Heart right ventricle (tissue), 16 donors: ENCODE measurements at places on chromosomes 5 and 9. TPM values are rescaled to one million over a fixed set of nuclear protein-coding genes. Genes with fewer than 3 reads are reported as not detected.
A peak's percentile ranks its signal among the peaks of the same experiment; 100 is the strongest.

DNA sequence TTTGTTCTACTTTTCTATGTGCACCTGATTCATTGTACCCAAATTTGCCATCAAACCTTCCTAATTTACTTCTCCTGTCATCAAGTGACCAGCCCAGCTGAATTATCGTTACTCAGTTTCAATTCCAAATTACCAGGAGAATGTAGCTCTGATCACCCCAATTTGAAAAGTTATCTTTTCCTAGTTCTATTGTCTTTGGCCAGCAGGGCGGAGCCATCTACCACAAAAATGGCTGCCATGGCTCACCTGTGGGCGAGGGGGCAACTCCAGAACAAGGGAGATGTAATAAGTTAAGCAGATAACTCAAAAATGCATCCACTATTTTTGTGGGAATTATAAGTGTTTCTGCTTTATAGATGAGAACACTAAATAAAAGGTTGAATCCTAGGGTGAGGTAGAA is 133.8 kb upstream of the MOCS2 start:
- no peak for DNase-seq

- no peak for DNase-seq
Measured at GRCh38 chr9:15238646-15239045, 68.4 kb downstream of the TTC39B start.

GRCh38 chr5:76838481-76839261 is 11.1 kb upstream of the S100Z start:
- no peak for DNase-seq

DNA sequence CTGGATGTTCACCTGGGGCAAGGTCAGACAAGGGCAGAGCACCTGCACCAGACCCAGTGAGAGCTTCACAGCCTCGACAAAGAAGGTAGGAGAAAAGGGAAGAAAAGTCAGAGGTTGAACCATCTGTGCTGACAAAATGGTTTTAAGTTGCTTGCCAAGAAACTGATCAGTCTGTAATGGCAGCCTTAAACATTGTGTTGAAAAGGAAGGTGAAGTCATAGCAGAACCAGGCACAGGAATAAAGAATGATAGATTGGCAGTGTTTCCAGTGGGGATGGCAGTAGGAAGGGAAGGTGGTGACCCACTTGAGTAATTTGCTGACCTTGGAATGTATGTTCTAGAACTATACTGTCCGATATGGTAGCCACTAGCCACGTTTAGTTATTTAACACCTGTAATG is 34.2 kb downstream of the HTR4 start:
- no peak for DNase-seq

- peak; percentile 59 for DNase-seq
Measured at GRCh38 chr9:120877276-120878034, 467 bp upstream of the PHF19 start.

GRCh38 chr5:59174248-59174844 is 591.5 kb downstream of the RAB3C start:
- peak; percentile 32 for DNase-seq

- DNase-seq = peak; percentile 23
Measured at GRCh38 chr9:132622159-132622558, 39.8 kb downstream of the BARHL1 start.

GRCh38 chr9:75892216-75892911 is 1.9 kb downstream of the PCSK5 start:
- DNase-seq = peak; percentile 54

- DNase-seq = peak; percentile 79
Measured at GRCh38 chr9:88991066-88992034, at the start of gene S1PR3. Gene S1PR3, plus strand, starts transcription at chr9:88991468. Its CDS starts 9,733 bp downstream, at chr9:89001201.

GRCh38 chr5:138844812-138845513 is 30.2 kb downstream of the LRRTM2 start:
- no peak for DNase-seq

DNA sequence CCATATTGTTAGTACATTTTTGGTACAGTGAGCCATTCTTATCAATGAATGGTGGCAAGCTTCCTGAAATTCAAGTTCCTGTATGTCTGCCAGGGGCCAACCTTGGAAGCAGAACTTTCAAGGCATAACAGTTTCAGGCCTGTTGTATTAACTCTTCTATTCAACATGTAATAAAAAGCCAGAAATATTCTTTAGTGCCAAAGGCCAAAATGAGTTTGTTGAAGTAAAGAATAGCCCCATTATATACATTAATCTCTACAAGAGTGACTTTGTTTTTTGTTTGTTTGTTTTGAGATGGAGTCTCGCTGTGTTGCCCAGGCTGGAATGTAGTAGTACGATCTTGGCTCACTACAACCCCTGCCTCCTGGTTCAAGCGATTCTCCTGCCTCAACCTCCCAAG is 321.3 kb downstream of the KDM4C start:
- DNase-seq = no peak

GRCh38 chr9:32524892-32525708 is 896 bp downstream of the RIGI start:
- no peak for DNase-seq

DNA sequence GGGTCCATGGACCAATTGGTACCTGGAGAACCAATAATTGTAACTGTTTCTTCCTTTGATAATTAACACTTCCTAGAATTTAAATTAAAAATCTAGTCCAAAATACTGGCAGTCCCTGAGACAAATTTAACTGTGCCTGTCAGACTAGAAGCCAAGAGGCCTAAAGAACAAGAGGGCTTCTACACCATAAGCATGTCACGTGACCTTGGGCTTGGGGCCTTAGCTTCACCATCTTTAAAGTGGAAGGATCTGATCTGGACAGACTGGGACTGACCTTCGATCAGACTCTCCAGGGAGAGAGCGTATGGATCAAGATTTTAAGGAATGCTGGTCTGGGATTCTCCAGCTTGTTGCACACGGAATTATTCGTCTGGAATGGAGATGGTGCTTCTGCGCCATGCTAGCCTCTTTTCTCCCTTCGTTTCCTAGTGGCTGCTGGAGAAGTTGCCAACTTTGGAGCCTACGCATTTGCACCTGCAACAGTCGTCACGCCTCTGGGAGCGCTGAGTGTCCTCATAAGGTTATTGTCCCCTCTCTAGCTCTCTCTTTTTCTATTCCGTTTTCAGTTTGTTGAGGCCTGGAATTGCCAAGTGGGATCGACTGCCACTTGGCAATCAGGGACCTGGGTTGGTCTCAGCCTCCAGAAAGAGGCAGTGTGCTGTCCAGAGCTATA is 8.4 kb downstream of the NIPAL4 start:
- DNase-seq = no peak

GRCh38 chr5:98771382-98772109 is 1.9 kb upstream of the RGMB start:
- no peak for DNase-seq

DNA sequence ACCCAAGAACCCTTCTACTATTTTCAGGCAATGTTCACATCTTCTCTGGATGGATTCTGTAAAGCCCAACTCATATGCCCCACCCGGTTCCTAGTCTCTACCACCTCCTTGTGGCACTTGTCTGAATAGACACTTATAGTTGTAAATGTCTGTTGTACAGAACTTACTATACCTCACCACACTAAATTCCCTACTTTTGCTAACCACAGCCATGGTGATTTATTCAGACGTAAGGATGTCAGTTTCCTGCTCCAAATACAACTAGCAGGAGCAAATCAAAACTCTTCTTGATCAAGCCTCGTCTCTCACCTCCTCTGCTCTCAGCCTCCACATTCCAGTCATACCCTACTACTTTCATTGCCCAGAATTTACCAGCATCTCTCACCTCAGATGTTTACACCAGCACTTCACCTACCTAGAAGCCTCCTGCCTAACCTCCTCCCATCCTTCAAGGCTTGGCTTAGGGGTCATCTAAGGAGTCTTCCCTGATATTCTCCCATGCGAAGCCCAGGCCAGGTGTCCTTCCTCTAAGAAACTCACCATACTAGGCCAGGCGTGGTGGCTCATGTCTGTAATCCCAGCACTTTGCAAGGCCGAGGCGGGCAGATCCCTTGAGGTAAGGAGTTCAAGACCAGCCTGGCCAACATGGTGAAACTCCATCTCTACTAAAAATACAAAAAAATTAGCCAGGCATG is 75.5 kb downstream of the MAPKAP1 start:
- no peak for DNase-seq

DNA sequence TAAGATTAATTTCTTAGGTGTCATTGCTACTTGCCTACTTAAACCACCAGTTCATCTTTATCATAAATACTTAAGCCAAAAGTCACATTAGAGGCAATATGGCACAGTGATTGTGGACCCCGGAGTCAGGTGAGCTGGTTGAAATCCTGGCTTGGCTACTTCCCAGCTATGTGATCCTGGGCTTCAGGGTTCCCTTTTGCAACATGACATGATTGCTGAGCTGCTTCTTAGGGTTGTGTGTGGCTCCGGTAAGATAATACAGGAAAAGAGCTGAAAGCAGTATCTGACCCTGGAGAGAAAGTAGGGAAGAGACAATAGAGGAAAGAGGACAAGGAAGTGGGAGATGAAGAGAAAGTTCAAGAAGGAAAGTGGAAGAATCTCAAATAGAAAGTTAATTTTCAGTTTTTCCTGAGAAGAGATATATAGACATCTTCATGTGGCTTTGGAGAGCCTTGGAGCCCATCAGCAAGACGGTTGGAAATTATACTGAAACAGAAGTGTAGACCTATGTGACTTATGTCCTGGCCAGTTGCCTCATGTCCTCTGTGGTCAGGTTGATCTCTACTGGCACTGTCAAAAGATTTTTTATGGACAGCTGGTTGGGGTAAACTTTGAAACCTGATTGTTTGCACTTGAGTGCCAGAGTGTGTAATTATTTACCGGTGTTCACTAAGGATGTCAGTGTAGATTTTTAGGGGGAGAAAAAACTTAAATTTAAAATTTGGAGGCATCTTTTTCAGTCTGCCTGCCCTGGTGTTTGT is 93.2 kb downstream of the GHR start:
- no peak for DNase-seq

- no peak for DNase-seq
Measured at GRCh38 chr5:144585681-144586080, 415.0 kb downstream of the KCTD16 start.

GRCh38 chr9:35277628-35278359 is 116.0 kb downstream of the UNC13B start:
- DNase-seq = no peak

GRCh38 chr5:39671561-39671961 is 246.8 kb upstream of the DAB2 start:
- no peak for DNase-seq

DNA sequence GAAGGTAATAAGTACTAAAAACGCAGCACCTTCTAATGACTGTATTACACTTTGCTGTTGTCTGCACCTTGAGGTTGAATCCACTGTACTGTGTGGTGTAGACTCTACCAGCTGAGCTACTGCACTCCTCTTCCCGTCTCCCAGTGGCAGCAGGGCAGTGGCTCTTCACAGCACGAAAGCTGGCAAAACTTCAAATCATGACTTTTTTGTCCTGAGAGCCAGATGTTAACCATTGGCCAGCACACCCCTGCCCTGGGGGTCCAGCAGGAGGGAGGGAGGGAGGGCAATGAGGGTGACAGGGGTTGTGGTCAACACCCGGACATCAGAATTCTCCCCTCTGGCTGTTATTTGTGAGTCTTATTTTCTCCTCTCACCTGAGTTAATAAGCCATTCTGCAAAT is 11.8 kb downstream of the SHC3 start:
- DNase-seq = no peak

GRCh38 chr5:158591301-158591863 is 508.3 kb downstream of the EBF1 start:
- peak; percentile 45 for DNase-seq

DNA sequence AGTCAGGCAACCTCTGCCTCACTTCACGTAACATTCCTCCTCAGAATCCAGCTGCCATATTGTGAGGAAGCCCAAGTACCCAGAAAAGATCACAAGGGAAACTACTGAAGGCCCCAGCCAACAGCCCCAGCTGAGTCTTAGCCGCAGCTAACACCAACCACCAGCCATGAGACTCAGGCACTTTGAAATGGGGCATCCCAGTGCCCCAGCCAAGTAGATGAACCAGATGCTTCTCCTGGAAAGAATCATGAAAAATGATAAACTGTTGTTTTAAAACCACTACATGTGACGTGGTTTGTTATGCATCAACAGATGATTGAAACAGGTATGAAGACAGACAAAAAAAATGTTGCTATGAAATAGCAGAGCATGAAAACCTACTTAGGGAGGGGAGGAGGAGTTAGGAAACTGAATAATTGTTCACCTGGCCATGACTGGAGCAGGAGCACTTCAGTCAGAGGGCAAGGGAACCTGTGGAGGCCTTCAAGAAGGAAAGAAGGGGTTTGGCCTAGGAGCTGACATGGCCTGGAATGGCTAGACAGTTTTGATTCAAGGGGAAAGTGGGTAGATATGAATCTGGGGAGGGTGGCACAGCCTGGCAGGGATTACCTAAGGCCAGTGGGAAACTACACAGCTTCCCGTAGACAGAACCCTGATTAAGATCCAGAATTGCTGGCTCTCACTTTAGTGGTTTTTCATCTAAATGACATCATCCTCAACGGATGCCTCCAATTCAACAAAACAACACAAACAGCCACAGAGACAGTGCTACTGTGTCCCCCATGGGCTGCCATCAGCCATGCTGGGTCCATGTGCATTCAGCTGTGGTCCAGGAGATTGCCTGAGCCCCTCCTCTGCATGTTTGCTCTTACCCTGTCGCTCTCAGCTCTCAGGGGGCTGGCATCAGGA is 211.6 kb downstream of the SYK start:
- no peak for DNase-seq

GRCh38 chr9:68933434-68934328 is 80.2 kb downstream of the PRKACG start:
- DNase-seq = no peak

- peak; percentile 66 for DNase-seq
Measured at GRCh38 chr5:170302653-170303501, 5.3 kb upstream of the LCP2 start.

DNA sequence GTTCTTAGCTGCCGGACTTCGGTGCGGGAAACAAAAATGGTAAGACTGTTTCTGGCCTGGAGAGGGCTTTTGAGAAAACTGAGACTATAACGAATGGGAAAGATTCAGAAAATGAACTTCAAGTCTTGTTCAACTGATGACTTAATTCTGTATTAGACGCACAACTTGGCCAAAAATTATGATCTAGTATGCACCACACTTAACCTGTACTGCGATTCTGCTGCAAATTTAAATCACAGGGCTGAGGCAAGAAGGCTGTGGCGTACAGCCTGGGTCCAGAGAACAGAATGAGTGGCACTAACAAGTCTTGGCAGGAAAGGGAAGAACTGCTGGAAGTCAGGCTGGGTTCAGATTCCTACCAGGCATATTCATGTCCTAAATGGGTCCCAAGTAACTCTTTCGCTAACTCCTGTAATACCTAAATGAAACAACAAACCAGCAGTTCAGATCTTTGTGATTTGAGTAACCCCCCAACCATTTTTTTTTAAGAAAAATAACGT is 781 bp upstream of the COL23A1 start:
- peak; percentile 18 for DNase-seq

GRCh38 chr5:151156507-151157420 is 815 bp downstream of the ANXA6 start:
- no peak for DNase-seq

Gene F2RL2
- 0.32 TPM for total RNA-seq

Gene IRX4
- 19.1 TPM for total RNA-seq

Gene OMD
- 4.0 TPM for total RNA-seq

Gene OLFML2A
- 51.2 TPM for total RNA-seq

Gene WHRN
- 0.42 TPM for total RNA-seq

Gene FAM221B
- total RNA-seq = not detected

Gene STK32A
- total RNA-seq = 0.73 TPM

Gene DRD1
- total RNA-seq = 0.09 TPM

Gene GABBR2
- total RNA-seq = 1.00 TPM

Gene PCDHA13
- total RNA-seq = not detected

Gene ENG
- total RNA-seq = 76.8 TPM

Gene FOXI1
- not detected for total RNA-seq

Gene SPATA31E1
- total RNA-seq = not detected
